HuH-7 (cell line): ENCODE measurements at places on chromosomes 2 and 18.

DNA sequence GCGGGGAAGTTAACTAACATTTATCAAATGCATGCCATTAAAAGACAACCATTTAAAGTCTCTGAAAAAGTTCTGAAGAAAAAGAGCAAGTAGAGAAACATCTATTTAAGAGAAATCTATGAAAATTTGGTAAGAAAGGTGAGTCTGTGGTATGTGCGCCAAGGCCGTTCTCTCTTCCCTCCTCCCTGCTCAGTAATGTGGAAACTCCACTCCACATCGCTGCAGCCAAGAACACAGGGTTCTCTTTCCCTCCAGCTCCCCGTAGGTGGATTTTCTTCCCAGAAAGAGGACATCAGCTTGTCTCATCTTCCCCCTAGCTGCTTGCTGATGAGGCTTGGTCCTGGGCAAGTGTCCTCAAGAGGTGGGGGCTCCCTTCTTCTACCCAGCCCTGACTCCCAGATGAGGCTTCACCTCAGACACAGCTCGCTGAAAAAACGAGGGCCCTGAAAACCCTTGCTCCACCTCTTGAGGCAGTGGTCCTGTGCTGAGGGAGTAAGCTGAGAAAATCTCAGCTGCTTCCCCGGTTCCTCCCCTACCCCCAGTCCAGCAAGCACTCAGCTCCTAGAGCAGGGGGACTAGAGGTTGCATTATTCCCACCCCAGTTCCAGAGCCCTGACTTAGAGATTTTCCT lies 45.8 kb upstream of the PTPRM start:
- no peak for DNase-seq

GRCh38 chr2:30031184-30031583 lies 109.8 kb upstream of the ALK start:
- DNase-seq: no peak

DNA sequence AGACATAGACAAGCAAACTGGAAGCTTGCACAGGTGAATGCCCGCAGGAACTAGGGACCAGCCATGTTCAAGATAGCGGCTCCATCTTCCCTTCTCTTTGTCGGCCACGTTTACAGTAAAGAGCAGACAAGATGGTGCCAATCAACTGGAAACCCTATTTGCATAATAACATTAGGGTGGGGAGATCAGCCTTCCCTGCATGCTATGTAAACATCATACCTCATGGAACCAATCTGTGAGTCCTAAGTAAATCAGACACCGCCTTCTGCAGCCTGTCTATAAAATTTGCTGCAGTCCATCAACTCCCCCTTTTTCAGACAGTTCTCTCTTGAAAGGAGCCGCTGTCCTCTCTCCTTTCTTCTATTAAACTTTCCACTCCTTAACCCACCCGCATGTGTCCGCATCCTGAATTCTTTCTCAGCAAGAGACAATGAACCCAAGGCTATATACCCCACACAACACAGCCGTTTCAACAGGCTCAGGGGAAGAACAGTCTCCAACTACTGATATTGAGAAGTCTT lies 384.4 kb downstream of the EIPR1 start:
- DNase-seq: no peak

DNA sequence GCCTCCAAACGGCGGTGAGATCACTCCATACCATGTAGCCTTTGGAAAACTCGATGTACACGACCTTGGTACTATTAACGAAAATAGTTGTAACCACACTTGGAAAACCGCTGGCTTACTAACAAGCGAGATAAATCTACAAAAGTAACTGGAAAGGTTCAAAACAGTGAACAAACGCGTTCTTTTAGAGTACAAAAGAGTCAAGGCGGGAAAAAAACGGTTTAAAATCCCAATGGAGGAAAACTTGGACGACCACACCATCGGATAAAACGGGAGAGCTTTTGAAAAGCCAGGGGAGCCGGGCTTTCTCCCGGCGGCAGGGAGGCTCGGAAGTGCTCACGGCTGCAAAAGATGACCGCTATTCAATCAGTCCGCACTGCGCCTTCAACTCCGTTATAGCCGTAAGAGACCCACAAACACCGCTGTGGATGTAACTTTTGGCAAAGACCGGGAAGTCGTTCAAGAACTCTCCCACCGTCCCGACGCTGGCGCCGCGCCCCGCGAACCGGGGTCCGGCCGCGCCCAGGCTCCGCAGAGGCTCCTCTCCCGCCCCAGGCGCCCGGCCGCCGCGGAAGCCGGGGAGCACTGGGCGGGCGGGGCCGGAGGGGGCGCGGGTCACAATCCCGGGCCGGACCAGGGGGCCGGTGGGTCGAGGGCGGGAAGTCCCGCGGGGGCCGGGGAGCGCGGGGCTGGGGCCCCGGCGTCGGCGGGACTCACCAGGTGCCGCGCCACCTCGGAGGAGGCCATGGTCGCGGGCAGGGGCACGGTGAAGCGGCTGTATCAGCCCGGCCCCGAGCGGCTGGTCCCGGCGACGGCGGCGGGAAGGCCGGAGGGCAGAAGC lies 465 bp downstream of the SEPTIN10 start:
- DNase-seq: peak; percentile 27

GRCh38 chr2:85761-86160 lies 39.5 kb upstream of the FAM110C start:
- DNase-seq: no peak

DNA sequence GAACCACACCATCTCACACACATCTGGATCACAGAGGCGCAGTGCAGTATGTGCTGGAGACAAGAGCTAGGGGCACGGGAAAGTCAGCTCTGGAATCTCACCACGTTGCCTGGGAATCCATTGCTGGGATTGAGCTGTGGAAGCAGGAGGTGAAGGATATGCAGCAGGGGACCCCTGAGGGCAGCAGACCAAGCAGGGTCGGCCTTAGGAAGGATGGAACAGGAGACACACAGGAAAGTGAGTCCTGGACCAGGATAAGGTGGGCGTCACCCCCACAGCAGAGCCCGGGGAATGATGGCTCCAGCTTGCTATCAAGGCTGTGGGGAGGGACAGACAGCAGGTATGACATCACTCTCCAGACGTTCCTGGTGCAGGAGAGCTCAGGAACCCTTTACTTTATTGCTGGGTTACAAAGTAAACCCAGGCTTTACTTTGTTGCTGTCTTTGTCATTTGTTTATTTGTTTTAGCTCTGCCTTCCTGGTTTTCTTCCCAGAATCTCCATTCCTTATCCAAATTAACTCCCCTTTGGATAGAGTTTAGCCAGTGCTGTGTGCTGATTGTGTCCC lies 329.8 kb upstream of the MYT1L start:
- DNase-seq: no peak

GRCh38 chr18:8707556-8708300 lies 2.4 kb downstream of the MTCL1 start:
- no peak for DNase-seq

DNA sequence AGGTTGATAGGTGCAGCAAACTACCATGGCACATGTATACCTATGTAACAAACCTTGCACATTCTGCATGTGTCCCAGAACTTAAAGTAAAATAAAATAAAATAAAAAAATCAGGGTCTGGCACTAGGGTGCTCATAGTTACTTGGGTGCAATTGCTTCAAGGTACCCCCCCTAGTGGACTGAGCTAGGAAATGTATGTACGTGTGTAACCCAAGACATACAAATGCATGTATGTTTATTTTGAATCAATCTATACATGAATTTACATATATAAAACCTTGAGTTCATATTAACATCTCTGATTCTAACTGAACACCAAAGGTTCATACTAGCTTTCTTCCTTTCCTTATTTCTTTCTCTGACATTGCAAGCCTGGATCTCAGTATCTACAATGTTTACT lies 51.5 kb downstream of the USP37 start:
- peak; percentile 14 for DNase-seq

DNA sequence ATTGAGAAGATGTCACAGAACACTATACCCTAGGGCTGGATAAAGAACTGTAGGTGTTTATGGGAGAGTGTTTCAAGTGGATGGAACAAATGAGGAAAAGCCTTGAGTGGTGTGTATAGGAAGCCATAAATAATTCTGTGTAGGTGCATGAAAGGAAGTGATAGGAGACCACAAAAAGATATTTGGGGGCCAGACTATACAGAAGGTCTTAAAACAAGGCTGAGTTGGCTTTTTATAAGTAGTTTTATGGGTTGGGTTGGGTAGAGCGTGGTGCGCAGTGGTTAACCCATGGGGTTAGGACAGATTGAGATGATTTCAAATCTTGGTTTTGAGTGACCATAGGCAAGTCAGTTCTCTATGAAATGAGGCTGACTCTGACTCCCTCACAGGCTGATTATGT lies 110.5 kb downstream of the PKP4 start:
- no peak for DNase-seq

DNA sequence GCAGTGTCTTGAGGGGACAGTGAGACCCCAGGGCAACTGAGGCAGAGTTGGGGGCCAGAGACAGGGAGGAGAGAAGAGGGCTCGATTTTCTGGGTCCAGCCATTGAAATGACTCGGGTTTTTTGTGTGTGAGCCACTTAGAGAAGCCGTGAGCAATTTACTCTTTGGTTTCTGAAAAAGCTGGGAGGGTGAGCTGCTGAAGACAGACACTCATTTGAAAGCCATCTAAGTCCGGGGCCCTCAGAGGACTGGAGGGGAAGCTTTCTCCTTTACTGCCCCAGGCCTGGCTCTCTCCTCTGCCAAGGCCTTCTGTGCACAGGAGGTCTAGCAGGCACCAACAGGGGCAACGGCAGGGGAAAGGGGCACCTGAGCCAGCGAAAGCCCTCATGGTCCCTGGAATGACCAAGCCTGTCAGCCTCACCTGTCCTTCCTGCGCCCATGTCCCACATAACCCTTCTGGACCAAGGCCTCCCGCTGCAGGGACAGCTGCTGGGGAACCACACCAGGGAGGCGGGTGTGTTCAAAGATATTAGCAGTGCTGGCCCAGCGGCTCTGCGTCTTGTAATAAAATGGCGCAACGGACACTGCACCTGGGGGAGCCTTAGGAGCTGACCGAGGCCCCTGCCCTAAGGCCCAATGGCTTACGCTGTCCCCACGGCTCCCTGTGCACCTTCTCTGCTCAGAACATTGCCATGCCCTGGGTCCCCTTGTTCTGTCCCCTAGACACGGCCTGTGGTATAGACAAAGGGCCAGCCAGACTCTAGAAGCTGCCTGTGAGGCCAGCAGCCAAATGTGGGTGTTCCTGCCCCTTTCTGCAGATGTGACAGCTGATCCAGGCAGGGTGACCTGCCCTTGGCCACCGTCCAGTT lies 45.8 kb downstream of the HS6ST1 start:
- no peak for DNase-seq

DNA sequence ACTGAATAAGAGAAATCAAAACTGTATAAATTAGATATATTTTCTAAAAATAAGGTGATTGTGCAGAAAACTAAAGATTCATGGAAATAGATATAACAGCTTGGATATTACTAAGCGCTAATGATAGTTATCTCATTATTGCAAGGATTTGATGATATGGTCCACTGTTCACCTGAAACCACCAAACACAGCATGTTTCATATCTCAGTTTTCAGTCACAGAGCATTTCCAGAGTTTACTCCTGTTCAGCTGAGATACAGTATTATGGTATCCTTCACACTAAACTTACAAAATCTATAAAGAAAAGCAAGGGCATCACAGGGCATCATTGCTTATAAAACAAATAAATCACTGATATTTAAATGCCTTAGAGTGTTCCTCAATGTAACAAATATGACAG lies 591.6 kb downstream of the ERBB4 start:
- no peak for DNase-seq

DNA sequence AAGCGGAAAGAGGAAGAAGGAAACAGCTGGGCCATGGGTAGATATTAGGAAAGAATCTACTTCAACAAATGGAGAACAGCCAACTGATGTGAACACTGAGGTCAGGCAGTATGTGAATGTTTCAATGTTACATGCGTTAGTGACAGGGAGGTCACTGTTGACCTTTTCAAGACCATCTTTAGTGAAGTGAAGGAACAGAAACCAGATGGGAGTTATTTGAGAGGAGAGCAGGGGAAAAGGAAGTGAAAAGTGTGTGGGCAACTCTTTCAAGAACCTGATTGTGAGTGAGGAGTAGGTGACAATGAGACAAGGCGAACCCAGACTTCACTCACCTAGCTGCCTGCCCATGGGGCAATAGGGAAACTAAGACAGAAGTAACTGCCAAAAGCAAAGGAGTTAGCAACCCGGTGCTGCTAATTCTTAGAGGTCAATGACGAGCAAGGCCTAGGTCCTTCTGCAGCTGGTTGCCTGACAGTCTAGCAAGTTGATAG lies 67.0 kb downstream of the SP3 start:
- no peak for DNase-seq

- peak; percentile 53 for DNase-seq
These were observed 29.6 kb upstream of the ENOSF1 start for GRCh38 chr18:741931-742512.

GRCh38 chr18:75696391-75696790 lies 268.9 kb upstream of the SMIM21 start:
- no peak for DNase-seq

DNA sequence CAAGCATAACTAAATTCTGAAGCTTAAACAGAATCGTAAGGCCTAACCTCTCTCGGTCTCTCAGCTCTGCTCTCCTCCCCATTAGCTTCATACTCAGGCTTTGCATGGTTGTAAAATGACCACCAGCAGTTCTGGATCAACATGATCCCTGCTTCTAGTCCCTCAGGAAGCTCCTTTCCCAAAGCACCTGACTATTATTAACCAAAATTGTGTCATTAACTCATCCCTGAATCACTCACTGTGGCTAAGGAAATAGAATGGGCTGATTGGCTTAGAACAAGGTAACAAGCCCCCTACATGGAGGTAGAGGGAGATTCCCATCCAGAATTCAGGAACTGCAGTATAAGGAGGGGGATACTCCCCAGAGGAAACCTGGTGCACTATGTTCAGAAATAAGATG lies 448.3 kb downstream of the ARHGAP15 start:
- DNase-seq: no peak

- DNase-seq: no peak
These were observed 80.4 kb downstream of the NEDD4L start for GRCh38 chr18:58124475-58124874.

- DNase-seq: no peak
These were observed 306.0 kb downstream of the CLIP4 start for GRCh38 chr2:29420999-29421782.

GRCh38 chr2:25184254-25184653 lies 15.9 kb upstream of the POMC start:
- DNase-seq: no peak

- DNase-seq: no peak
These were observed 150.2 kb downstream of the TTC32 start for GRCh38 chr2:19751631-19752030.

GRCh38 chr2:219294356-219295351 lies 14.5 kb downstream of the PTPRN start:
- peak; percentile 97 for DNase-seq

- no peak for DNase-seq
These were observed 275.6 kb upstream of the ID2 start for GRCh38 chr2:8406271-8406670.

DNA sequence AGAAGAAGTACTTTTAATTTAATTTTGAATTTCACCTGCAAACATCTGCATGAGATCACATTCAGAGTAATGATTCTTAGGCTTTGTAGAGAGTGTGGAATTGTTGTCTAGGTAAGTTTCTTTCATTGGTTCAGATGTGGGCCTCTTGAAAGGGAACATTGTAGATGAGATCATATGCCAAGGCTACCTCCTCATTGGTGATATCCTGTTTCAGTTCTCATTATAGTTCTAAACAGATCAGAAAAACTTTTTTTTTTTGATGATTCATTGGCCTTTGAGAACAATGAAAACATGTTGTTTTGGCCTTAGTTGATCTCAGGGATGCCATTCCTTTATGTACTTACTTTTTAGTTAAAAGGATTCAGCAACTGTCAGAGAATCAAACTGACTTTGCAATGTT lies 44.5 kb downstream of the EML6 start:
- no peak for DNase-seq
